ENCODE measurements at places on chromosomes 5 and 9. TPM values are rescaled to one million over a fixed set of nuclear protein-coding genes. Genes with fewer than 3 reads are reported as not detected.

DNA sequence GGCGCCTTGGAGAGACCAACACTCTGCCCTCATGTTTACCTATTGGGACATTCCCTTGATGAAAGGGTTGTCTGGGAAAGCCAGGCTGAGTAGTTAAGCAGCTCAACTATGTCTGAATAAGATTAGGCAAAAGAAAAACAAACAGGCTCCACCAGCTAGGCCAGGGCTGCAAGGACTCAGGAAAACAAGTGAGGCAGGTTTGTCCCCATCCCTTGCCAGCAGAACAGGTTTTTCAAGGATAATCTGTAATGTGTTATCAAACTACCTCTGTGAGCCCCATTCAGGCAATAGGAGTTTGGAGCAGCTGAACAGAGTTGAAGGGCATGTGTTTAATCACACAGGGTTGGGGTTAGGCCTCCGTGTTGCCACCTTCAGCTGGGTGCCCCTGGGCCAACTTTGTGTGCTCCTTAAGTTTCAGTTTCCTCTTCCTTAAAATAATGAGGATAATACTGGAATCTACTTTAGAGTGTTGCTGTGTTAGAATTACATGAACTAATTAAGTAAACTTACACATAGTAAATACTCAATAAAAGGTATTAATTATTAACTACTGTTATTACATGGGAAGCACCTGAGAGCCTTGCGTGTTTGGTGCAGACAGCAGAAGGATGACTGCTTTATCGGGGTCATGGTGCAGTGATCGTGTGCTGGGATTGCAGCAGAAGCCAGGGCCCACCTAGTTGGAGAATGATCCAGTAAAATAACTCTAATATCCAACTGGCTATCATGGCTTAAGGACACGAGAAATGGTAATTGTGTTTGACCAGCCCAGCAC is 72.1 kb upstream of the ATP10B start:
- no peak for DNase-seq

- DNase-seq = no peak
Measured at GRCh38 chr9:73237140-73237539, 85.5 kb downstream of the ANXA1 start.

GRCh38 chr5:16411235-16411634 is 54.4 kb downstream of the ZNF622 start:
- DNase-seq = no peak

Gene KCNV2
- not detected for total RNA-seq

Gene HSD17B4
- total RNA-seq = 26.3 TPM

Gene CDH9
- not detected for total RNA-seq

Gene REEP5
- 38.1 TPM for total RNA-seq

All from T-helper 17 cell (primary cell).